NCI-H2227 treated with DMSO at 0.1 percent for 48 hours (cell line): ENCODE measurements at places on chromosomes 12 and 14.

- no peak for DNase-seq
Measured at GRCh38 chr14:88002421-88003075, 2.4 kb upstream of the GPR65 start.

DNA sequence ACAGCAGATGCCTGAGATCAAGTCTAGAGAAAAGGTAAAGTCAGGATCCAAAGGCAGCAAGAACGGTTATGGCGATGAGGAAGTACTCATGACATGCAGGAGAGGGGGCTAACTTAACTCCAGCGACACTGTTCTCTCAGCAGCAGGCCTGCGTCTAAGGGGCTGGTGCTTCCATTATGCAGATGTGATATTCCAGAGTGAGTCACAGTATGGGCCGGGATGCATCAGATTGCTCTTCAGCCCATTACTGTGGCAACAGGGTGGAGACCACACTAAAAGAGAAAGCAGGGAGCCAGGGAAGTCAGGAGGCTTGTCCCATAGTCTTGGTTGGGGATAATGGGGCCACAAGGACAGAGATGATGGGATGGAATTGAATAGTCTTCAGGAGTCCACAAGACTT, 151.8 kb upstream of the NTF3 start:
- no peak for DNase-seq

GRCh38 chr12:46049665-46050064, 59.3 kb upstream of the SCAF11 start:
- DNase-seq, result no peak

DNA sequence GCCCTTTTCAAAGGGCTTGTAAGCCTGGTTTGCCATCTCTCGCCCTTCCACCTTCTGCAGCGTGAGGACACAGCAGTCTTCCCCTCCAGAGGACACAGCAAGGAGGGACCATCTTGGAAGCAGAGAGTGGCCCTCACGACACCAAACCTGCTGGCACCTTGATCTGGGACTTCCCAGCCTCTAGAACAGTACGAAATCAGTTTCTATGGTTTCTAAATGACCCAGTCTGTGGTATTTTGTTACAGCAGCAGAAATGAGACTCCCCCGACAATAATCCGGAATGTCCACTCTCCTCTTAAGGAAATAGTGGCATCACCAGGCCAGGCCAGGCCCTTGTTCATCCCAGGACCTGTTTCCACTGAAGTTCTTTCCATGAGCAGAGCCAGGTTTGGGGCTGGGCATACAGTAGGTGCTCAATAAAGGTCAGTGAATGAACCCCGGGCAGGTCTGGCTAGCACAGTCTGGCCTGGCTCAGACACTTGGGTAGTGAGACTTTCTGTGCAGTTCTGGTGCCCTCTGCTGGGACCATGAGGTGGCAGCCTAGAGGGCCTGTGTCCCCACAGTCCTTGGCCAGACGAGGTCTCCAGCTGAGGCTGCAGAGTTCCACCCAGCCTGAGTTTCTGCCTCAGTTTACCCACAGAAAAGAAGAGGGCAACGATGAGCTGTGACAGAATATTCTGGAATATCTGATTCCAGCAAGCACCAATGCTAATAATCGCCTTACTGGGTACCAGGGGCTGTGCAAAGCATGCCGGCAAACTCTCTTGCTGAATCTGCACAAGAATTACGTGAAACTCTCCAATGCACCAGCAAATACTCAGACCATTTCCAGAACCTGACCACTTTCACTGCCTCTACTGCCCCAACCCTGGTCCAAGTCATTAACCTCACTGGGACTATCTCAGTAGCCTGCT, 14.0 kb downstream of the ABCB9 start:
- DNase-seq, result peak; percentile 29
